ENCODE measurements at places on chromosomes 16 and 17.

DNA sequence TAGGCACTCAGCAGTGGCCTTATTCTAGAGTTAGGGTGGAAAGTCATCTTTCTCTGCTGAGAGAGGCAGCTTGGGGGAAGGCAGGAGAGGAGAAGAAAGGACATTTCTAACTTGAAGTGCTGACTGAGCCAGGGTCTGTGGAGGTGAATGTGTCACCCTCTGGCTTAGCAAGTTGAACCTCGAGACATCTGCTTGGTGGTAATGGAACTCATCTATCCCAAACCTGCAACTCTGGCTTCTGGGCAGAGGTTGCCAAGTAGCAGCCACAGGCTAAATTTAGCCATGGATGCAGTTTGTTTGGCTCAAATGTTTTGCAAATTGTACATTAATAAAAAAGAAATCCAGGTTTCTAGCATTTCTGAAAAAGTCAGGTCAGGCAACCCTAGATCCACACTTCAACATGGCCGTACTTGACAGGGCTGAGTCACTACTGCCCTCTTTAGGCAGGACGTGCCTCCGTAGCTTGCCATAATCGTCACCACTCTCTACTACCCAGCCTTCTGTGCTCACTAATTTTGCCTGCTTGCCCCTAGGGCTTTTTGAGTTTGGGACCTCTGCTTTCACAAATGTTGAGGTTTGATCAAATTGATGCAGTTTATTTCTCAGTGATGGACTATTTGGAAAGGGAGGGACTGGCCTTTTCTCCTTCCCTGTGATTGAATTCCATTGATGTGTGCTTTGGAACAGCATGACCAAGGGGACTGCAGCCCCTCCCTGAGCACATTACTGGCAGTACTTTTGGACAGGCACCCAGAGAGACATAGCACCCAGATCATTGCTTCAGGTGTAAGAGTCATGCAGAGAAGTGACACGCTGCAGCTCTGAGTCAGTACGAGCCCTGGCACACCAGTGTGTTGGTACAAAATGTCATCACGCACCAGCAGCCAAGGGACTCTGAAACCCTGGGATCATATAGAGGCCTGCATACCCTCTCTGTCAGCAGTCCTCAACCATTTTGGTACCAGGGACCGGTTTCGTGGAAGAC is 5.2 kb downstream of the CDH13 start:
- DNase-seq, result no peak

- DNase-seq, result peak; percentile 91
These were observed 8.8 kb upstream of the CNOT1 start for GRCh38 chr16:58638148-58639036.

DNA sequence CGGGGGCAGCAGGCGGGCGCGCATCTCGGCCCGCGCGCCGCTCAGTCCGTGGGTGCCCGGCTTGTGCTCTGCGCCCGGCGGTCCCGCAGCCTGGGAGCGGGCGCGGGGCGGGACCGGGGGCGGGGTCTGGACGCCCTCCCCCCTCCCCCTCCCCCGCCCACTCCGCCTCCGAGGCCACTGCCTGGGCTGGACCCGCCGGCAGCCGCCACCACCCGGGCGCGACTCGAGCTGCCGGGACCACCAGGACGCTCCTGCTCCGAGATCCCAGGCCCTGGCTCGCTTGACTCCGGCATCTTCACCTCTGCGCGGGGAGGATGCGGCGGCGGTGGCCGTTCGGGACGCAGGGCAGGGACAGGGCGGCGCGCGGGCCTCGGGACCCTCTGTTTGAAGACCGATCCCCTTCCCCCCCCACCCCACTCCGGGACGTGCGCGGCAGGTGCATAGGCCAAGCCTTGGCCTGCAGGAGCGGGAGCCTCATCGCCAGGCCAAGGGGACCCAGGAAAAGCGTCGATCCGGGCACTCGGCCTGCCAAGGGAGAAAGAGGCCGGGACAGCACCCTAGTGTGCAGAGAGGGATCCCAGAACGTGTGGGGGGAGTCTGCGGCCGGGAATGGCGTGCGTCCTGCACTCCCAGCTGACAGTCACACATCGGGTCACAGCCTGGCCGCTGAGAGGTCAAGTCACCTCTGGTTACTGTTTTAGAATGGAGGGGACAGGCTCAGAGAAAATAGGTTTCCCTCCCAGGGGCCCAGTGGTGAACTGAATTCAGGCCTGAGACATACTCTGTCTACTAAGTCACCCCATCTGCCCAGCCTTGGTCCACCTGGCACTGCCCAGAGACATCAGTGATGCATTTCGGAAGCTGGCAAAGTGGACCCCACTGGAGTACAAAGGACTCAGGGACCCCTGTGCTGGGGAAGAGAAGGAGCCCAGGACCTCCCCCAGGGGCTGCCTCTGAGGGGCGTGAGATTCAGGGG is at the start of gene HS3ST6:
Gene HS3ST6, minus strand, starts transcription at position 65 of the 976 bp plus-strand sequence. CDS start 92 bp downstream, outside the sequence.
- no peak for DNase-seq

DNA sequence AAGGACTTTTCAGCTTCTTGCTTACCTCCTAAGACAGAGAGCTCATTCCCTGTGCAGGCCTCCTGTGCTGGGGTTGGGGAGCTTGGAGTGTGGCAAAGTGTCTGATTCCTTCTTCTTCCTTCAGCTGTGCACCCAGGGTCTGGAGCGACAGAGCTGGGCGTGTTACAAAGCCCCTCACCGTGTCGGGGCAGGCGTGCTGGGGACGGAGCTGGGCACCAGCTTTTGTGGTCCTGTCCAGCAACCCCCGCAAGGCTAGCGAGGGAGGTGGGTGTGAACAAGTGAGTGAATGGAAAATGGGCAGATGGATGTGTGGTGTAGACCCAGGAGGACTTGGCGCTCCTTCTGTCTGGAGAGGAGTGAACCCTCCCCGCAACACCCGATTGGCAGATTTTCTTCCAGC is 23.7 kb downstream of the SOX8 start:
- DNase-seq, result no peak

DNA sequence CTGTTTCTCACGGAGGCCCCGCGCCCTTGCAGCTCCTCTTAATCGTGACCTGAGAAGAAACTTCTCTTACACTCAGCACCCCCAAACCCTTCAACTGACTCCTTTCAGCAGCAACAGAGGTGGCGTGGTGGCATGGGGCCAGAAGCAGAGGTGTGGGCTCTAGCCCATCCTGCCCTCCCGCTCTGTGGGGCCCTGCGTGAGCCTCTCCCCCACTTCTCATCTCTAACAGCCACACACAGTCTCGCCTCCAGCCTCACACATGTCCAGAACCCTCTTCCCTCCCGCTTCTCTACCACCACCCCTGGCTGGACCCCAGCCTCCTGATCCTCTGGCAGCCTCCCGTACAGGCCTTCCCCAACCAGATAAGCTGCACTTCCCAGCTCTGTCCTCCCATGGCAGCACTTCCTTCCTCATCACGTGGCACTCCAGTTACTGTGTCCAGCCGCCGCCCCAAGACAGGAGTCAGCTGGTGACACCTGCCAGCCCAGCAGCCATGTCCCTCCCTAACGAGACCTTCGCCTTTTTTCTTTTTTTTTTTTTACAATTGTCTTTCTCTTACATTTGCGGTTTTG is 30.5 kb downstream of the NSMCE1 start:
- DNase-seq, result no peak

GRCh38 chr16:86584726-86585721 is 6.7 kb downstream of the FOXL1 start:
- DNase-seq, result no peak

GRCh38 chr16:27424772-27425498 is 23.0 kb downstream of the IL21R start:
- no peak for DNase-seq

DNA sequence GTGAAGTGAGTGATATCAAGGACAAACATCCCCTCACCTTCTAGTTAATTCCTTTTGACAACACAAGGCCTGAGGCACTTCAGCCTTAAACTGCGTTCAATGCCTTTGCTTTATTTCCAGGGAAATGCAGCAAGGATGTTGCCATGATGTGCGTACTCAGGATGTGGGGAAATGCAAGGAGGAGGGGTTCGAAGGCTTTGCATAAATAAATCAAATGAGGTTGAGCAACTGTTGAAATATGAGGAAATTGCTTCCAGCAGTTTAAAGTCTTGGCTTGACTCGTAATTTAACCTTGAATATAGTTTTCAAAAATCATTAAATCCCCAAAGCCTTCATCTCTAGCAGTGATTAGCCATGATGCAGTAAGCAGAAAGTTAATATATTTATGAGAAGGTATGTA is 81.8 kb upstream of the CCL2 start:
- no peak for DNase-seq

DNA sequence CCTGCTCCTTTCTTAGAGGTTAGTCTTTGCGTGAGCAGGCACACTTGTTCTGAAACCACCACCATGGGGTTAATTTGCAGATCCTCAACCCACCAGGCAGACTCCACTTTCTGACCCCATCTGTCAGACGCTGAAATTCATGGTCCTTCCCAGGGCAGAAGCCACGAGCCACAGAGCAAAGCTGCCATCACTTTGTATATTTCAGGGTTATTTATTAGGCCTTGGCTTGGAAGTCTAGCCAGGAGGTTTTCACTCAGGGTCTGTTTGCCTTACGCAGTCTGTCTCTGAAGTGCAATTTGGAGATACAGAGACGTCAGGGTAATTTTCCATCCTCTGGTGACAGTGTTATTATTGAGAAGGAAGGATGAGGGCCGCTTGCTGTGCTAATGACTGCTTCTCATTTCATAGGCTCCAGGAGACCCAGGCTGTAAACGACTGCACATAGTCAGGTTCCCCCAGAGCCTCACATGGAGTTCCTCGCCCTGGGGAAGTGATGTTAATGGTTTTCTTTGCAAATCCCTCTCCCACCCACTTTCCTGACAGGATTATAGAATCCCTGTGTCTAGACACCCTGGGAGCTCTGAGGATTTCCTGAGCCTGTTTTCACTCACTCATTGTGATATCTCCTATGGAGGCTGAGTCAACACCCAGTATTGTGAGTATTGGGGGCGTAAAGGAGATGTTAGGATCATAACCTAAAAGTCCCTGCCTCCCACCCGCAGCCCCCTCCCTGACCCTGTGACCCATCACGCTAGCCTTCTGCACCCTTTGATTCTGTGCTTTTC is 269.0 kb downstream of the ABCC12 start:
- no peak for DNase-seq

DNA sequence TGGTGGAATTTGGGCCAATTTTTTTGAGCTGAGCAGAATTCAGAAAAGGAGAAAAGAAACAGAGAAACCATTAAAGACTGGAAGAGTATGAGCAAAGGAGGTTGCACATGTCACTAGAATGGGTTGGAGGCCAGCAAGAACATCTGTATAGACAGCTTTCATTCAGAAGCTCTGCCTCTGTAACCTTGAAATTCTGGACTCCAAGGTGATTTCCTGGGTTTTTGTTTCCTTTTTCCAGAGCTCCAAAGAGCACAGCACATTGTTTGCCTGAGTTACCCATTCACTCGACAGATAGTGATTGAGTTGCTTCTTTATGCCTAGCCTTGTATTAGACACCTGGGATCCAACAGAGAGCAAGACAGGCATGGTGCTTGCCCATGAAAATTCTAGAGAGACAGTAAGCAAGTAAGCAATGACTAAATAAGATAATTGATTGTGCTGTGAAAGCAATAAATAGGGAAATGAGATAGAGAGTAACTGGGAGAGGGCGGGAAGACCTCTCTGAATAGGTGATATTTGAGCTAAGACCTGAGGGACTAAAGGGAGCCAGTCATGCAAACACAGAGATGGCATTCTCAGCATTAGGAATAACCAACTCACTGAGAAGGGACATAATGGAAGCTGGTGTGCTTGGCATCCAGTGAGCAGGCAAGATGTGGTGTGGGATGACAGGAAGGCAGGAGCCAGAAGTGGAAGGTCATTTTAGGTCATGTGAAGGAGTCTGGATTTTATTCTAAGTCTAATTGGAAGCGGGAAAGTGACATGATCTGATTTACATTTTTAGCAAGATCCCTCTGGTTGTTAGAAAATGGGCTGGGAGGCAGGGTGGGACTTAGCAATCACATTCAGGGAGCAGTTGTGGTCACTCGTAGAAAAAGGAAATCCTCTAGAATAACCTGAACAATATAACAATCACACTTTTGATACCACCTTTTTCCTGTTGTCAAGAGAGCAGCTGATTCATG is 197.5 kb downstream of the HS3ST3A1 start:
- no peak for DNase-seq

DNA sequence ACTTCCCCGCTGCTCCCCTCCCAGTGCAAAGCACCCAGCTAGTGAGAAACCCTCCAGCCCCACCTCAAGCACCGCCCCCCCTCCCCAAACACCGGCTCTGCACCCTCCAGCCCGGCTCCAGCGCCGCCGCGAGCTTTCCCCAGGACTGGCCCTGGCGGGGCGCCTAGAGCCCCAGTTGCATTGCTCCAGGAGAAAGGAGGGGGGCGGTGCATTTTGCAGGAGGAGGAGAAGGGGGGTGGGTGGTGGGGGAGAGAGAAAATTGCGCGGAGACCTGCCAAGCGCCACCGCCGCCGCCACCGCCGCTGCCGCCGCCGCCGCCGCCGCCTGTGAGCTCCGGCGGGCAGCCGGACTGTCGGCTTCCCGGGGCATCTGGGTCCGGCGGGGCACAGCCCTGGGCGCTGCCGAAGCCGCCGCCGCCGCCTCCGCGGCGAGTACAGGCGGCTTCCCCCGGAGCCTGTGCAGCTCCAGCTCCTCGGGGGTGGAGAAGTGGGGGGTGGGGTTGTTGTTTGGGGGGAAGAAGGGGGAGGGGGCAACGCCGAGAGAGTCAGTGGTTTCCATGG is 333 bp upstream of the NOG start:
- no peak for DNase-seq

GRCh38 chr17:1906662-1907101 is 76.9 kb downstream of the RPA1 start:
- DNase-seq, result no peak

DNA sequence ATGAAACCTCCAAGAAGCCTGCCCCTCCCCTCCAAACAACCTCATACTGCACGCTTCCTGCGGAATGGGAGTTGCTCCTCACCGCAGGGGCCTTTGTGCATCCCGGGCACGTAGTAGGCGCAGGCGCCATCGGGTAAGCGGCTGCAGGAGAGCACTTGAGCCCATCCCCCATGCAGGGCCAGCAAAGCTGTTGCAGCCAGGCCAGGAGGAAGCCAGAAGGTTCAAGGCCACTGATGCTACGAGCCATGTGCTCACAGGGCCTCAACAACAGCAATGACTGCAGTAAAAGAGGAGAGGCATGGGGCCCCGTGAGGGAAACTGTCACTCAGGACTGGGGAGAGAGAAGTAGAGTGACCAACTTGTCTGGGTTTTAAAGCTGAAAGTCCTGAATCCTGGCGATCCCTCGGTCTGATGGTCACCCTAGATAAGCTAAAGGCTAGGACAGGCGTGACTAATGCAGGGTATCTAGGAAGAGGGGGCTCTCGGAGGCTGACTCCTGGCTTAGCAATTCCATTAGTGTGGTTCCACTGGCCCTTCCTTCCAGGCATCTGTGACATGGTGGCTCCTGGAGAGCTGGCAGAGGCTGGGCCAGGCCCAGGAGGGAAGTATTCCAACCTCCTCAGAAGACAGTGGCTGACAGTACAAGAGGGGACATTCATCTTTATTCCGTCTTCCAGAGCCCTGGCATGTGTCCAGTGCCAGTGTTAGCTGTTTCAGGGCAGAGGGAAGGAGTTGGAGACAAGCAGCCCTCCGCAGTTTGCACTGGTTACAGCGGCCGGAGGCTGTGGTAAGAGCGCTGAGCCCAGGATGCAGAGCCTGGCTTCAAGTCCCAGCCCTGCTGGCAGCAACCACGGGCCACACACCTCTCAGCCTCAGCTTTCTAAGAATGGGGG is 20.8 kb downstream of the GOSR2 start:
- peak; percentile 25 for DNase-seq

GRCh38 chr16:2090481-2090776 is 42.6 kb downstream of the TSC2 start:
- no peak for DNase-seq
